ENCODE measurements at places on chromosomes 5 and 9. TPM values are rescaled to one million over a fixed set of nuclear protein-coding genes. Genes with fewer than 3 reads are reported as not detected.

IFNK gene
- total RNA-seq = not detected

SLC34A1 gene
- total RNA-seq = not detected

CCDC152 gene
- total RNA-seq = not detected

RMI1 gene
- 7.9 TPM for total RNA-seq

EDIL3 gene
- 38.9 TPM for total RNA-seq

ABLIM3 gene
- total RNA-seq = 4.2 TPM

KCNN2 gene
- 0.16 TPM for total RNA-seq

LCP2 gene
- 33.0 TPM for total RNA-seq

SLC45A2 gene
- total RNA-seq = not detected

FOCAD gene
- total RNA-seq = 7.8 TPM

All from transverse colon (tissue), 4 donors.